ENCODE measurements at places on chromosomes 2 and 18. TPM values are rescaled to one million over a fixed set of nuclear protein-coding genes. Genes with fewer than 3 reads are reported as not detected.
A peak's percentile ranks its signal among the peaks of the same experiment; 100 is the strongest.

- DNase-seq, result peak; percentile 92
These were observed 577 bp downstream of the IDH1 start for GRCh38 chr2:208254118-208254870.

Gene TMEM247
- not detected for total RNA-seq

DNA sequence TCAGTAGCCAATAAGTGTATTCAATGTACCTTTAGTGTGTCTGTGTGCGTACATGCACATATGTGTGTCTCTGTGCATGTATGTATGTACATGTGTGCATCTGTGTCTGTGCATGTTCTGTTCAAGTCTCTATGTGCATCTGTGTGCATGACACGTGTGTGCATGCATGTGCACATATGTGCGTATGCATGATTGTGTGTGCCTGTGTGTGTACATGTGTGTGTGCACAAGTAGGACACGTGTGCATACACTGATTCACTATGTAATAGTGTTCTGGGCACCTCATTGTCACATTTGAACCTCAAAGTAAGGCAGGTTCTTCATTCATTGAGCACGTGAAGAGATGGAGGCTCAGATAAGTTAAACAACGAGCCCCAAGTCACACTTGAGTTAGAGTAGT lies 142.6 kb upstream of the COPS8 start:
- no peak for DNase-seq

DNA sequence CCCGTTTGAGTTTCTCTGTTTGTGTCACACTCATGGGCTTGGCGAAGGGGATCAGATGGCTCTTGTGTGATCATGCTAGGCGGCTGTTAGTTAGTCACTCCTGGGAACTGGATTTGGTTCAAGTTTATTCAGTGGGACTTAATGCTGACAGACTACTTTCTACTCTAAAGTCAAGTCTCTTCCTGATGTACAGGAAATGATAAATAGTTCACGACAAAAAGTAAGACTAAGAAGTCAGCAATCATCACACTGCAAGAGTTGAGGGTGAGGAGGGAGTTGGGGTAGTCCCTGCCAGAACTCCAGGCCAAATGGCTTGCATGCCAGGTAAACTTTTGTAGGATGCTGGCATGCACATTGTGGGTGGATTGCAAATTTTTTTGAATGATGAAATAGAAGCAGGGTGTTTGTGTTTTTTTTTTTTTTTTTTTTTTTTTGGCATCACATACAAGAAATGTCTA lies 25.1 kb upstream of the CCL20 start:
- DNase-seq, result no peak

GRCh38 chr18:26971409-26971808 lies 105.9 kb upstream of the AQP4 start:
- DNase-seq, result no peak

Gene SLC11A1
- 6.8 TPM for total RNA-seq

DNA sequence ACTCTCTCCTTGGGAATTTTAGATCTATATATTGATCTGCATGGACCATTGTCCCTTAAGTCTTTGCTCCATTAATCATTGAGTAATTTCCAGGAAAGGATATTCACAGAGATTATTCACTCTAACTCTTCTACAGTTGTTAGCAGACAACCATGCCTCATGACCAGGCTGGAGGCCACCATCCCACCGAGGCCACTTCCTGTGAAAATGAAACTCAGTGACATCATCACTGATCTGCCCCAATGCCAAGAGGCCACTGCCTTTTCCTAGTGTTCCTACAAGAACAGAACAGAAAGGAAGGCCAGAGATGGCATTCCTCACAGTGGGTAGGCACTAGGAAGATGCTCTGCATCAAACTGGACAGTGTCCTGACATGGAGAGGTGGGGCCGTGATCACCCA lies 161.3 kb downstream of the DTNA start:
- no peak for DNase-seq

All from tongue (tissue), 3 donors.